ENCODE measurements at places on chromosomes 4 and X. TPM values are rescaled to one million over a fixed set of nuclear protein-coding genes. Genes with fewer than 3 reads are reported as not detected.

Gene TCEAL1
- 53.7 TPM for total RNA-seq

Gene CHRDL1
- total RNA-seq: 34.7 TPM

Gene DACH2
- total RNA-seq: 2.6 TPM

Gene ABLIM2
- 8.5 TPM for total RNA-seq

DNA sequence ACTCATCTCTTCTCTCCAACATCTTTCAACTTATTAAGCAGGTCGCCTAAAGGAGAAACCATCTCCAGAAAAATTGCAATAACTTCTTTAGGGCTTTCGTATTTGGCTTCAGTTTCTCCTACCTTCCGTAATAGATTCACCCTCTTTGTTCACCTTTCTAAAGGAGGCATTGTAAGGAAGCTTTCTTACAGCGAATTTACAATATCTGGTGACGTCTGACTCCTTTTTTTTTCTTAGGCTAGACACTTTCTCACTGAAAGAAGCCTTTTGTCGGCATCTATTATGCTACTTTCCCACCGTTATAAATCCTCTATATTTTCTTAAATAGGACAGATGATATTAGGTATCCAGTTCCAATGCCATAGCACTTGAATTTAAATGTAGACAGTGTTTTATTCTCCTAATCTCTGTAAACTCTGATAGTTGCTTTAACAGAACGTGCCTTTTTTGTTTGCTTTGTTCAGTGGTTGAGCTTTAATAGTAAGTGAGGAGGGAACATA is 302.4 kb downstream of the IL1RAPL1 start:
- no peak for DNase-seq

Gene ARMCX4
- 29.8 TPM for total RNA-seq

DNA sequence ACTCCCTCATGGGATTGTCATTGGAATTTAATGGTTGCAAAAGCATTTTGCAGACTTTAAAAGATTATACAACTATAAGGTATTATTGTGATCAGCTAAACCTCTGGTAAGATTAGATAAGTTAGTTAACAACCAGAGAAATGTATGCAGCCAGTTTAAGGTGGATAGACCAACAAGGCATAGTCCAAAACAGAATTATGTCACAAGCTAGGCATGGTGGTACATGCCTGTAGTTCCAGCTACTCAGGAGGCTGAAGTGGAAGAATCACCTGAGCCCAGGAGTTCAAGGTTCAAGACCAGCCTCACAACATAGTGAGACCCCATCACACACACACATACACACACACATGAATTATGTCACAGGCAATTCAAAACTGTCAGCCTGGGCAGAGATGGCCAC is 54.7 kb upstream of the KLHL13 start:
- DNase-seq: no peak

Gene BTK
- total RNA-seq: 7.9 TPM

DNA sequence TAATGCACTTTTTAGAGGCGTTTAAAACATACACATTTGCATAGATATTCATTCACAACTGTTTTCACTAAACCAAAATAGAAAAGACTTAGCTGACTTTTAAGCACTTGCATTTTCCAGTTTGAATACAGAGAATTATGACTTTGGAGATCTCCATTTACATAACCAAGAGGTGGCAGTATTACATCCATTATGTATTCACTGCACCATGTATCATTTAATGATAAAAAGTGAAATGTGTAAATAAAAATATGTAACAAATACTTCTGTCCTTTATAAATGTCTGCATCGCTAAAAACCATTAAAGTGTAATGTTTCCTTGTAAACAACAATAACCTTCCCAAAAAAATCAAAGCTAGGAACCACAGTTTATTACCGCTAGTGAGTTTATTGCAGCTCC is 413.2 kb downstream of the FGF13 start:
- no peak for DNase-seq

- DNase-seq: no peak
Measured at GRCh38 chr4:118273642-118274041, 79.2 kb downstream of the PRSS12 start.

DNA sequence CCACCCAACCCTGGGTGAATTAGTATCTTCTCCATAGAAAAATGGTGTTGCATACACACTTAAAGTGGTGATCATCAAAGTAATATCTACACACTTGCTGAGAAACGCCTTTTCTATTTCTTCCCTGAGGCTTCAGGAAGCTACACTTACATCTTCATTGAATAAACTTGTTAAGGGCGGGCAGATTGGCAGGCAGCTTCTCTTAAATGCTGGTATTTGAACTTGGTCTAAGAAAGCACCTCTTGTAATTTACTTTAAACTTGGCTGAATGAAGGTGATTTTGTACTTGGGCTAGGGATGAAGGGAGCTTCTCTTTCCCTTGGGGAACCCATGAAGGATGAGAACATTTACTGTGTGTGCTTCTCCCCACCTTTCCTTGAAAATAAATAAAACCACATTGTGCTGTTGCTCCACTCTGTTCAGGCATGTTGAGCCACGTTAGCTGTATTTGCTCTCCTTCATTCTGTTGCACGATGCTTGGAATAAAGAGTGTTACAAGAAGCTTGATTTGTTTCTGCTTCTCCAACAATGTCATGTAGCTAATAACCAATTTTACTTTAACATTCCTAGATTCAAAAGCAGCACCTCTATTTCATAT is 430.1 kb downstream of the ANKRD50 start:
- DNase-seq: no peak

DNA sequence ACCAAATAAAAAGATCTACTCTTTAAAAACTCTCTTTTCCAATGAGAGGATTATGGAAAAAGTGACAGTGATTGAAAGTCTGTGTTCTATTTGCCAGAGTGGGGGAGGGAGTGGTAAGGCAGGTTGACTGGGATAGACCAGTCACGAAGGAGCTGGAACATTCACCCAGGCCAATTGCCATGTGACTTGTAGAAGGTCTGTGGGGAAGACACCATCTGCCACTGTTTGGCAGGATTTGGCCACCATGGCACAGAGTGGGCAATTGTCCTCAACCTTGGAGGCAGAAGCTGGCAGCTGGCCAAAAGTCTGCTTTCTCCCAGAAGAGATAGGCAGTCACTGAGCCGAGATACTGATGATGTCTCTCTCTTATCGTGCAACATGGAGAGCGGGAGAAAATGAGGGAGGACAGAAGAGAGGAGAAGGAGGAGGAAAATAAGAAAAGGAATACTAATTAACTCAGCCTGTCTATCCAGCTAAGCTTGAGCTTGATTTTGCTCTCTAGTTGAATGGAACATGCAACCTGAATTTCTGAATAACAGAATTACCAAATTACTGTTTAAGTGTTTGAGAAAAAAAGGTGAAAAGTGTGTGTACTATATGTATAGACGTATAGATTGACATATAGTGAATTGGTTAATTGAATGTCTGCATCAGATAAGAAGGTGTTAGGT is 267.1 kb downstream of the ARHGAP24 start:
- no peak for DNase-seq
